NCI-H748 treated with DMSO at 0.1 percent for 48 hours (cell line): ENCODE measurements at places on chromosomes 11 and 22.

- DNase-seq = peak; percentile 58
These were observed 137.5 kb downstream of the FAM76B start for GRCh38 chr11:95652002-95652472.

DNA sequence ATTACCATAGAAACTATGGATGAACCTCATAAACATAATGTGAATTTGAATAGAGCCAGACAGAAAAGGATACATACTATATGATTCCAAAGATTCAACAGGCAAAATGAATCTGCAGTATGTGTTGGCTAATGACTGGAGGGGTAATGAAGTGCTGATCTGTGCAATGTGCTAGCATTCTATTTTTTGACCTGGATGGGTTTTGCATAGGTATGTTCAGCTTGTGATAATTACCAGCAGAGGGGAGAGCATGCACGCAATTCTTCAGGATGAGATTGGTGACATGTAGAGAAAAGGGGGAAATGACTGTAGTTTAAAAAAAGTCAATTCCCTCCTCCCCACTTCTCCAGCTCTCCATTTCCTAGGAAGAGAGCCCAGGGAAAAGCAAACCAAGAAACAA lies 618 bp upstream of the CCDC81 start:
- no peak for DNase-seq

DNA sequence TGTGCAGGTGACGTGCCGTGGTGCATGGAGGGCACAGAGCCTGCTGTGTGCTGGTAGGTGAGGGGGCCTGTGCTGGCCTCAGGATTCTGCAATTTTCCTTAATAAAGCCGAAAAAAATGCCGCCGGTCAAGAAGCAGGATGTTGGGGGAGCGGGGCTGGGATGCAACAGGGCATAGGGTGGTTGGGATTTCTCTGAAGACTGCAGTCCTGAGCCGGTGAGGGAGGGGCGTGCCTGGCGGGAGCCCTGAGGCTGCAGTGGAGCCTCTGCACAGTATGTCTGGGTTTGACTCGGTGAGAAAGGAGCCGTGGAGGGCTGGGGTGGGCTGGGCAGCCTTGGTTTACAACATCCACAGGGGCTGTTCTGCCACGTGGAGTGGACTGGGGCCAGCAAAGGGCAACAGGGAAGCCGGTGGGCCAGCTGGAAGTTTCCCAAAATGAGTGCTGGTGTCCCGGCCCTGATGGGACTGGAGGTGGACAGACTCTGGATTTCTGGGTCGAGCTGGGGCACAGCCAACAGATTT lies 1.3 kb downstream of the CDHR5 start:
- no peak for DNase-seq

- DNase-seq = no peak
These were observed 154.7 kb downstream of the SHANK2 start for GRCh38 chr11:71097506-71098240.

GRCh38 chr11:77379253-77379652 lies 77.8 kb upstream of the GDPD4 start:
- no peak for DNase-seq

- no peak for DNase-seq
These were observed 3.1 kb upstream of the PANX1 start for GRCh38 chr11:94125407-94126115.

DNA sequence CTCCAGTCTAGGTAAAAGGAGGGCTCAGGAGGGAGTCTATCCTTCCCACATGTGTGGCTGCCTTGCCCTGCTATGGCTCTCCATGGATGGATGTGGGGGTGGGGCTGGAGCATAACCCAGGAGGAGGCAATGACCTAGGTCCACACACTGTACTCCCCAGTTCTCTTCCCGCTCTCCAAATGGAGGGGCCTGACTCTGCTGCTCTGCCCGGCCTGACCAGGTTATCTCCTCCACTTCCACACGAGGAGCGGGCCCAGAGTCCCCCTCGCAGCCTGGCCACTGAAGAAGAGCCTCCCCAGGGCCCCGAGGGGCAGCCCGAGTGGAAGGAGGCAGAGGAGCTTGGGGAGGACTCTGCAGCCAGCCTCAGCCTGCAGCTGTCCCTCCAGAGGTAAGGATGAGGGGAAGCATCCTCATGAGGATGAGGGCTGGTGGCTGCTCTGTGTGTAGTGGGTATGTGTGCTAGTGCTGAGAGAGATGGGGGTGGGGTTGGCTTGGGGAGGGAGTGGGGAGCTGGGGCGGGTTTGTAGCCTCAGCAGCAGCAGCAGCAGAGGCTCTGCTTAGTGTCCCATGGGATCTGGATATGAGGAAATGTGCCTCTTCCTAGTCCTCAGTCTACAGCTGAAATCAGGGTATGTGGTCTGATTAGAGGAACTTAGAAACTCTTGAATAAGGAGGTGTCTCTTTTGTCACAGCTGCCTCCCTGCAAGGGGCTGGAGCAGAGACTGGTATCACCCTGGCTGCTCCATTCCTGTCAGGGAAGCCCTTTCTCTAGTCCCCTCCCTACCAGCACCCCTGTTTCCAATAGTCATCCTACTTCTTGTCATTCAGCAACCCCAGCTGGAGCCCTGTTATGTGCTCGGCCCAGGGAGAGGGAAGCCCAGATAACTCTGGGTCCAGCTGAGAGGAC lies 54.1 kb downstream of the CEP164 start:
- DNase-seq = no peak

- no peak for DNase-seq
These were observed 2.5 kb downstream of the TXN2 start for GRCh38 chr22:36478966-36479365.

GRCh38 chr11:133956650-133957633 lies at the start of gene IGSF9B:
IGSF9B (minus strand) TSS chr11:133956968; CDS start chr11:133956754, 214 bp downstream.
- DNase-seq = peak; percentile 70

DNA sequence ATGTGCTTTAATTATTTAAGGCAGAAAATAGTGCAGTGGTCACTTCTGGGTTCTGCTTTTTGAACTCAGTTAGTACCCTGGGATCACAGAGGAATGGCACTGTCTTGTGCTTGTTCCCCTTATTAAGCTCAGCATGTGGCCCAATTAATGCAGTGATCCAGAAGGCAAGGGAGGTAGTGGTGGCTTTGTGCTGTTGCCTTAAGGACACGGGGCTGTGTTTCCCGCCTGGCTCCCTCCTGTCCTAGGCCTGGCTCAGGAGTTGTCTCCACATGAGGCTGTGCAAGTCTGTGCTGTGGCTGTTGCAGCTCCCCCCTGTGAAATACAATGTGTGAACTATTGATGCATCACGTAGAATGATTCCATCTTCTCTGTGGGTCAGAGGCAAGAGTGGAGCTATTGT lies 49.2 kb upstream of the CABP7 start:
- DNase-seq = no peak

DNA sequence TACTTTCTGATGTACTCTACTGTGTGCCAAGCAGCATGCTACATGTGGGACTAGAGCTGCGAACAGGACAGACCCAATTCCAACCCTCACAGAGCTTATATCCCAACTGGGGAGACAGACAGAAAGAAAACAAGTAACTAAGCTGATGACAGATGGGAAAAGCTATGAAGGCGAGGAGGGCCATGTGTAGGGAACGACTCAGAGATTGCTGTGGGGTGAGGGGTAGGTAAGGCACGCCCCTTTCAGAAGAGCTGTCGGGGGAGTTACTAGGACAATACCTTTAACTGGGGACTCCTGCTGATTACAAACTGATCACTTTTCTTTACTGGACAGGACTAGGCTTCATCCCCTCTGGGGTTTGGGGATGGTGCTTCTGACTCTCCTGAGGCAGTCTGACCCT lies 48.9 kb downstream of the ST3GAL4 start:
- DNase-seq = no peak

DNA sequence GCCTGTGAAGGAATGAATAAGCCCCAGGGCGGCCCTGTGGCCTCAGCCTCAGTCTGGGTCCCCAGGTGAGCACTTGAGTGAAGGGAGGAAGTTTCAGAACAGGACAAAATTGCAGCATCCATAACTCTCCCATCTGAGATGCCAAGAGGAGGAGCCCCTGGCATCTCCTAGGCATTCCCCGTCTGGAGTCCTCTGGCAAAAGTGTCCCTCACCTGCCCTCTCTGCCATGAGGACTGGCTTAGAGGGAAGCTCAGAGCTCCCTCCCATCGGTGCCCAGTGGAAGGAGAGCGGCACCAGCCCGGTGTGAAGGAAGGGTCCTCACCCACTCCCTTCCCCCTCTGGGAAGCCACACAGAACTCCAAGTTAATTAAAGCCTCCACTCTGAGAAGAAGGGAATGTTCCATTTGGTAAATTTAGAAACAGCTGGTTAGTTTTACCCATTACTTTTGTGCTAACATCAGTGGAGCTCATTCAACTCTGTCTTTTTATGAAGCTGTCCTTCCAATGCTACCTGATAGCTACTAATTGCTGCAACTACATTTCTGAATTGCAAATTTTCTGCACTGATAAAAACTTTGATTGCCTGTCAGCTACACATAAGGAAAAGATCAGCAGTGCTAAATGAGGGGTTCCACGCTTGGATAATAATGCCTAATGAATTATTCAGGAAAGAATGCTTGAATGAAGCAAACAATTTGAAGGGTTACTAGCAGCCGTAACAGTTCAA lies 123.3 kb upstream of the RCN1 start:
- DNase-seq = no peak

GRCh38 chr22:37054056-37054395 lies 2.5 kb downstream of the KCTD17 start:
- DNase-seq = no peak

- peak; percentile 79 for DNase-seq
These were observed 26.7 kb downstream of the UPB1 start for GRCh38 chr22:24521791-24522245.

DNA sequence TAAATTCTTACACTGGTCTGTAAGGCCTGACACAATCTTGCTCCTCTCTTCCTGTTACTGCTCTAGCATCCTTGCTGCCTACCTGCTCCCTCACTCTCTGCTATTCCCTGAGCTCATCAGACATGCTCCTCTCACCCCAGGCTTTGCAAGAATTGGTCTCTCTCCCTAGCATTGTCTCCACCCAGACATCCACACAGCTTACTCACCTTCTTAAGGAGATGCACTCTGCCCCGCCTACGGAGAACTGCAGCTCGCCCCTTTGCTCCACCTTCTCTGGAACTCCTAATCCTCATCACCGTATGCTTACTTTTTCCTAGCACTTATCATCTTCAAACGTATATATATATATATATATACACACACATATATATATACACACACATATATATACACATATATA lies 23.3 kb upstream of the TMPRSS5 start:
- no peak for DNase-seq

DNA sequence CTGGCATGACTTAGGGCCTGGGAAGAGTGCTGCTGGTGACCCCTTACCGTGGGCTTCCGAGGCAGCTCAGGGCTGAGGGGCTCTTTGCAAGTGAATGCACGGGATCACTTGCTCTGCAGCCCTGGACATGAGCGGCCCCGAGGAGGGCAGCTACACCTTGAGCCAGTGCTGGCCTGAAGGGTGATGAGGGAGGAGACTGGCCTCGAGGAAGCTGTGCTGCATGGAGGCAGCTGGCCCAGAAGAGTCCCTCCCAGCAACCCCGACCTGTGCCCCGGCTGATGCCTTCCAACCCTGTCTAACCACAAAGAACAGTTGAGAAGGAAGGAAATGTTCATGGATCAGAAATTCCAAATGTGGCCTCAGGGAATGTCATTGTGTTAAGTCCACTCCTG lies 45.2 kb downstream of the TBX1 start:
- DNase-seq = no peak

- no peak for DNase-seq
These were observed 13.2 kb upstream of the AMPD3 start for GRCh38 chr11:10441652-10442503.

GRCh38 chr11:93814966-93815633 lies 31.0 kb downstream of the MED17 start:
- DNase-seq = no peak

DNA sequence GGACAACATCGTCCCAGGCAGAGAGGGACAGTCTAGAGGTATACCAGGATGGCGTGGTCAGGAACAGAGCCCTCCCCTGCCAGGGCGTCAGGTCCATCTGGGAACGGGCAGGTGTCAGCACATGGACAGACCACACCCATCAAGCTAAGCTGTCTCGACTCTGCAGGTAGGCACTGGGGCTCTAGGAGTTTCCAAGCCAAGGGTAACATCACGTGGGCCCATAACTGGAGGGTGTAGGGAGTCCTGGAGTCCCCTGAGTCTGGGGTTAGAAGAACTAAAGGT lies 75.4 kb downstream of the PHF21B start:
- no peak for DNase-seq
